ENCODE measurements at places on chromosomes 16 and 17.

DNA sequence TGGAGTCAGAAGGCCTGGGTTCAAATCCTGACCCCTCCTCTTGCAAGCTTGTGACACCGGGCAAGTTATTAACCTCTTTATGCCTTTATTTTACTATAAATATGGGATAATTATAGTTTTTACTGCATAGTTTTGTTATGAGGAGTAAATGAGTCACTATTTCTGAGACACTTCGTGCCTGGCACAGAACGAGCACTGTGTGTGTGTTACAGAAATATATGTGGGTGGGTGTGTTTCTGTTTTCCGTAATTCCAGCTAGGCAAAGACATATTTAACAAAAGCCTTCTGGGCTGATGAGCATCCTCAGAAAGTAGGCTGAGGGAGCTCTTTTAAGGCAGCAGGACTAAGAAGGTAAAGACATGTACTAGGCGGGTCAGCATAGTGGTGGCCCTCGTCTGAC is 417.9 kb downstream of the MAF start:
- no peak for DNase-seq

GRCh38 chr17:42518755-42519545 is 17.1 kb upstream of the NAGLU start:
- peak; percentile 25 for DNase-seq

- DNase-seq = no peak
Observed at GRCh38 chr16:14487579-14487978, 142.5 kb downstream of the PARN start.

DNA sequence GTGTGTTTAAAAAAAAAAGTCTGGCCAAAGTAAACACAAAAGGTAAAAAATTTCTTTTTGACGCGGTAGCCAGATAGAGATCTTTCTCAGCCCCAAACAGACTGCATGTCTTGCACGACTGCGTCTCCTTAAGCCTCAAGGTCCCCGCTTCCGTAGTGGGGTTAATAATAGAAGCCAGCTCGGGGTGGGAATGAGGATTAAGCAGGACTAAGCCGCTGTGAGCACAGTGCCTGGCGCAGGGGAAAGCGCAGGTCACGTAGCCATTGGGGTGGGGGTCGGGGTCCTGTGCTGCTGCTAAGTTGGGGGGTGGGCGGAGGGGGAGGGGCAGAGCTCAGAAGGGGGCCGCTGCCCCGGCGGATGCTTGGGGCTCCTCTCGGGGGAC is 521 bp downstream of the GGA2 start:
- peak; percentile 41 for DNase-seq

GRCh38 chr16:14057878-14058382 is 13.2 kb upstream of the MRTFB start:
- DNase-seq = no peak
